ENCODE measurements at places on chromosomes 13 and 19.
A peak's percentile ranks its signal among the peaks of the same experiment; 100 is the strongest.

GRCh38 chr19:48553676-48554384 is 1.9 kb downstream of the SULT2B1 start:
- peak; percentile 70 for DNase-seq

DNA sequence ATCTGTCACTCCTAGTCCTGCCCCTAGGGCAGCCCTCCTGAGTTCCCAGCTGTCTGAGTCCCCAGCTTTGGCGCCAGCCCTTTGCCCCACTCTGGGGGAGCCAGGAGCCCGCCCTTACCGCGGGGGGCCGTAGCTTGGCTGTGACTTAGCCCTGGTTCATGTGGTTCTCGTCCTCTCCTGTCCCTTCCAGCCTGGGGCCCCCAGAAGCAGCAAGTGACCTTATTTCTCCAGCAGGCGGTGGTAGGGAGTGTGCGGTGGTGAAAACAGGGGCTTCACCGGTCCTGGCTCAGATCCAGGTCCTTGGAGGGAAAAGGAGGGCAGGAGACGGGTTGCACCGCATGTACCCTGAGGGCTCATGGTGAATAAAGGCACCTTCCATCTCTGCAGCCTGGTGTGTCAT is 7.9 kb downstream of the GIPC3 start:
- no peak for DNase-seq

DNA sequence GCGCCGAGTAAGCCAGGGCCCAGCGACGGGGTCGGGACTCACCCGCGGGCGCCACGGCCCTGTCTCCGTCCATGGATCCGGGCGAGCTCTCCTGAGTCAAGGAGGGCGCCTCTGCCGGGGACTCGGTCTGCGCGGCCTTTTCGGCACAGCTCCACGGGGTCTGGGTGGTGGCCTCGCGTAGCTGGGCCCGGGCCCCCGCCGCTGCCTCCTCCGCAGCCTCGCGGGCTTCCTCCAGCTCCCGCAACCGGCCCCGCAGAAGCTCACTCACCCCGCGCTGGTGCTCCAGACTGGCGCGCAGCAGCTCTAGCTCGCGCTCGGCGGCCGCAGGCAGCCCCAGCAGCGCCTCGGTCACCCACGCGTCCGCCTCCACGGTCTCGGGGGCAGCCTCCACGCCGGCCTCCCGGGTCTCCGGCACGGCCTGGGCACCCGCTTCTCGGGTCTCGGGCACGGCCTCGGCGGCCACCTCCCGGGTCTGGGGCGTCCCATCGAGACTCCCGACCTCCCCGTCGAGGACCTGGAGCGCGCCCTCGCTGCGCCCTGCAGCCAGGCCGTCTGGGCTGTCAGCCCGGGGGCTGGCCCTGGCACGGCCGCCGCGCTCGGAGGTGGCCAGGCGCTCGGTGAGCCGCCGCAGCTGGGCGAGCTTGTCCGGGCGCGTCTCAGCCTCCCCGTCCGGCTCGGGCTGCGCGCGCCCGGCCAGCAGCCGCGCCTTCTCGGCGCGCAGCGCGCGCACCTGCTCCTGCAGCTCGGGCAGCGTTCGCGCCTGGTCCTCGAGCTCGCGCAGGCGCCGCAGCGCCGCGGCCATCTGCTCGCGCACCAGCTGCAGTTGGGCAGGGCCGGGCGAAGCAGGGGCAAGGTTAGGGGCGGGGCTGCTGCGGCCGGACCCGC is 8.4 kb downstream of the KANK3 start:
- DNase-seq = peak; percentile 72

GRCh38 chr13:80033286-80033685 is 307.6 kb downstream of the SPRY2 start:
- DNase-seq = no peak

GRCh38 chr13:107339209-107339608 is 771.3 kb upstream of the ARGLU1 start:
- DNase-seq = no peak

GRCh38 chr19:29551774-29552173 is 26.0 kb downstream of the VSTM2B start:
- no peak for DNase-seq

DNA sequence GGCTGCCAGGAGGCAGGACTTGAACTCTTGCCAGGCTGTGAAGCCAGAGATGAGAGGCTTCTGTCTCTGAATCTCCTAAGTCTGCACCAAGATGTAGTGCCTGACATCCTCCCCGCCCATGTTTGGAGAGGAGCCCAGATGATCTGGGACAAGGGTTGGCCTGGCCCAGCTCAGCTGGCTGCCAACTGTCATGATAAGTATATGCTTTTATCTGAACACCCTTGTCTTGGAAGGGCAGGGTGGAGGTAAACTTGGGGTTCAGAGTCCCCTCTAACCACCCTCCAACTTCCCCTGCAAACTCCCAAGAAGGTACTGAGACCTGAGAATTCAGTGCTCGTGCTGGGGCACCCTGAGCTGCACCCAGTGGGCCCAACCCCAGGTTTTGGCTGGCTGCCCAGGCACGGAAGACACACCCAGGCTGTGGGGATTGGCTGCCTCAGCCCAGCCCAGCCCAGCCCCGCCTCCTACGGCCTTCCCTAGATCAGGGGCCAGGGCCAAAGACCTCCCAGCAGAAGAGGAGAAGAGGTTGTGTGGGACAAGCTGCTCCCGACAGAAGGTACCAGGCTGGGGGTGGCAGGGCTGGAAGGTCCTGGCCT is at the start of gene CYP4F12:
CYP4F12 (plus strand) TSS at position 508 of the 596 bp plus-strand sequence. CDS start 443 bp downstream, outside the sequence.
- DNase-seq = peak; percentile 20

- peak; percentile 42 for DNase-seq
Measured at GRCh38 chr19:13952931-13953531, 722 bp downstream of the DCAF15 start.

DNA sequence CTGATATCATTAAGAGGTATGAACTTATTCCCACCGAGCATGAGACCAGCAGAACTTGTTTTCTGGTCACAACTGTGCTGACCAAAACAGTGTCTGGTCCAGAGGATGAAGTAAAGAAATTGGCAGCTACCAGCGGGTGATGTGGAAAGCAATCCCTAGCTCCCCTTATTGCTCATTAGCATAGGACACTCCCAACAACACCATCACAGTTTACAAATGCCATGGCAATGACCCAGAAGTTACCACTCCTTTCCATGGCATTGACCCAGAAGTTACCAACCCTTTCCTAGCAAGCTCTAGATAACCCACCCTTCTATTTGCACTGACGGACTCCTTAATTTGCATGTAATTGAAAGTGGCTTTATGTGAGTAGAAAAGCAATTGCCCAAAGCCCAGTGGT is 1856.1 kb downstream of the OLFM4 start:
- DNase-seq = no peak

GRCh38 chr13:41709511-41709910 is 251.4 kb downstream of the VWA8 start:
- DNase-seq = no peak

DNA sequence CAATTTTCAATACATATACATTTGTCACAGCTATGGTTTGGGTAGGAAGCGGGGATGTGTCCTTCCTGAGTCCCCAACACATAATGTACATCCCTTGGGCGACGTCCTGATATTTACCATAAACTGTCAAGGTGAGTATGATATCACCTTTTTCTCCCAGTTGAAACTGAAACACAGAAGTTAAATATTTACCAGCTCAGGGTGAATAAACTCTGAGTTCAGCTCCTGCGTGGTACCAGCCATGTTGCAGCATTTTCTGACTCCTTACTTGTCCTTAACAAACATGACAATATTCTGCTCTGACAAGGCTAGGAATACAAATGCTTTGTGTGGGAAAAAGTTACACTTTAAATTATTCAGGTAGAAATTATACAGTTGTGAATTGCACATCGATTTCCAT is 294.2 kb downstream of the TEX29 start:
- DNase-seq = no peak

- no peak for DNase-seq
Measured at GRCh38 chr13:98039261-98039660, 85.8 kb downstream of the IPO5 start.

DNA sequence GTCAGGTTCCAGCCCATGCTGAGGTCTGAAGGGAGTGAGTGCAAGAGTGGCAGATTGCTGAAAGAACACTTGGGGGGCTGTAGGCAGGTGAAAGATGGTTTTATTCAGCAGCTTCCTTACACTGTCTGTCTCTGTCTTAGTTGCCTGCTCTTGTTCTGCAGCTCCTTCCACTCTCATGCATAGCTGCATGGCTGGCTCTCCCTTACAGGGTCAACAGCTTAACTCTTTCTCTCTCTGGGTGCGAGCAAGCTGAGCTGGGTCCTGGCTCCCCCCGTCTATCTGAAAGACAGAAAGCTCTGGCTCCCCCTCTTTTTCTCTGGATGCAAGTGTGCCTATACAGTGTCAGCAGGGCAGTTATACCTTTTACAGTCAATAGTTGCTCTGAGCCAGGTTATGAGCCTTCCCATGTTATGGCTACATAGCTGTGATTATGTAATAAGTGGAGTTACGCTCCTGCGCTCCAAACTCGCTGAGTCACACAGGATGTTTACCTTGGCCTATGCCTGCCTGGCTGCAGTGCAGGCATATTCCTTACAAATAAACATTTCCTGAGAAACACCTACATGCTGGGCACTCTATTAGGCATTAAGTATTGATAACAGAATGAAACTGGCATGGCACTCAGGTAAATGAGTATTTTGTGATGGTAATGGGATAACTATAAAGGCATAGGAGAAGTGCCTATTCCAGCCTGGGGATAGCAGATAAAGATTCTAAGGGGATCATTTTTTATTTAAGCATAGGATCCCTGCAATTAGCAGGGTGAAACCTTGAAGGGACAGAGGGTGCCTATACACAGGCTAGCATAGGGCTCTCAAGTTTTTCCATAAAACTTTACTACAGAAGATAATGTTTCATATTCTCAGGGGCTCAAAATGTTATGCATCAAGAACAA is 826.9 kb upstream of the PCDH9 start:
- DNase-seq = peak; percentile 61

GRCh38 chr13:74533226-74533625 is 399.0 kb upstream of the KLF12 start:
- no peak for DNase-seq

- DNase-seq = no peak
Measured at GRCh38 chr13:31894931-31895330, 136.6 kb upstream of the FRY start.

DNA sequence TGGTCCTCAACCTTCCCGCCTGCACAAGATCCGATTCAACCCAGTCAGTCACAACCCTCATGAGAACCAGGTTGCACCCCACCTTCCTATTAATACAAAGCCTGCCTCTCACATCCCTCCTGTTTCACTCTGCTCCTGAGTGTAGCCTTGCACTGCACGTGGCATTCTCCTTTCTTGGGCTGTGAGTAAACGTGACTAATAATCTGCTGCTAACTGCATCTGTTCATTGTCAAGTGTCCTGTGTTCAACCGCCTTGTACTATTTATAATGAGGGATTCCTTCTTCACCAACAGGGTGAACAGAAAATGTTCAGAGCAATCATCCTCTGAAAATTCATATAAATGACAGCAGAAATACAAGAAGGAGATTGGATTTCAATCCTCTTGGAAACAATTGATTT is 1608.2 kb downstream of the SLITRK5 start:
- peak; percentile 0 for DNase-seq
